ENCODE measurements at places on chromosomes 7 and 10.
A peak's percentile ranks its signal among the peaks of the same experiment; 100 is the strongest.

- DNase-seq: no peak
Observed at GRCh38 chr7:128247108-128247507, 6.0 kb downstream of the LEP start.

GRCh38 chr7:110786328-110786965, 304.5 kb upstream of the LRRN3 start:
- peak; percentile 82 for DNase-seq

DNA sequence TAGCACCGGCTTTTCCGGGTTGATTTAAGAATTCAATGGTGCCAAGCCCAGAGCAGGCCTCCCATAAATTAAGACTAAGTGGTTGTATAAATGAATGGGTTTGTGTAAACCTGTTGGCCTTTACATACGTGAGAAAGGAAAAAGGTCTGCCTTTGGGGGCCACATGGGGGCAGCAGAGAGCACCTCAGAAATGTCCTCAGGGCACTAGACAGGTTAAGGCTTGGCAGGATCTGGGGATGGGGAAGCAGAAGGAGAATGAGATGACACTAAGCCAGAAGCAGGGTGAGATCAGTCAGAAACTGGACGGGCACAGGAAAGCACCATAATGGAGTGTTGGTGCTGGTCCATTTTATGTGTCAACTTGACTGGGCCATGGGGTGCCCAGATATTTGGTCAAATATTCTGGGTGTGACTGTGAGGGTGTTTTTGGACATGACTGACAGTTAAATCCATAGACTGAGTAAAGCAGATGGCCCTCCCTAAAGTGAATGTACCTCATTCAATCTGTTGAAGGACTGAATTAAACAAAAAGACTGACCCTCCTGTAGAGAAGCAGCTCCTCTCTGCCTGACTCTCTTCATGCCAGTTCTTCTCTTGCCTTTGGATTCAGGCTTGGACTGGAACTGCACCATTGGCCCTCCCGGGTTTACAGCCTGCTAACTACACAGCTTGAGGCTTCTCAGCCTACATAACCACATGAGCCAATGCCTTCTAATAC, 58.9 kb downstream of the FRMPD2 start:
- DNase-seq: peak; percentile 1

DNA sequence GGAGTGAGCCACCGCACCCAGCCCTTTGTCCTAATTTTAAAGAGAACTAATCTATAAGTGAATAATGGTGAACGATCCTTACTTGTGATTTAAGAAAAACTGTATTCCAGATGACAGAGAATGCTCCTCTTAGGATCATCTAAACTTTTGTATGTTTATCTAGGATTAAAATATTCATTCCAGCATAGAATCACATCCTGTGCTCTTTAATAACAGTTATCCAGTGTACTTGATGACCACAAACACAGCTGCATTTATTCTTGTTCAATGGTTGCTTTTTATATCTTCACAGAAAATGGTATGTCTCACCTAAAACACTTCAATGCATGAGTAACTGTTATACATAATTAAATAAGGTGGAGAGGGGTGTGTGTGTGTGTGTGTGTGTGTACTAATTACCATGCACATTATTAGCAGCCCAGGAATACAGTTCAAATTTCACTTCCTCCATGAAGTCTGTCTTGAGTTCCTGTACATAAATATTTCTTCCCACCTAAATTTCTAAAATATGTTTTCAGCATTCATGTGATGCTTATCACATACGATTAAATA, 38.5 kb upstream of the SEMA3C start:
- DNase-seq: no peak

DNA sequence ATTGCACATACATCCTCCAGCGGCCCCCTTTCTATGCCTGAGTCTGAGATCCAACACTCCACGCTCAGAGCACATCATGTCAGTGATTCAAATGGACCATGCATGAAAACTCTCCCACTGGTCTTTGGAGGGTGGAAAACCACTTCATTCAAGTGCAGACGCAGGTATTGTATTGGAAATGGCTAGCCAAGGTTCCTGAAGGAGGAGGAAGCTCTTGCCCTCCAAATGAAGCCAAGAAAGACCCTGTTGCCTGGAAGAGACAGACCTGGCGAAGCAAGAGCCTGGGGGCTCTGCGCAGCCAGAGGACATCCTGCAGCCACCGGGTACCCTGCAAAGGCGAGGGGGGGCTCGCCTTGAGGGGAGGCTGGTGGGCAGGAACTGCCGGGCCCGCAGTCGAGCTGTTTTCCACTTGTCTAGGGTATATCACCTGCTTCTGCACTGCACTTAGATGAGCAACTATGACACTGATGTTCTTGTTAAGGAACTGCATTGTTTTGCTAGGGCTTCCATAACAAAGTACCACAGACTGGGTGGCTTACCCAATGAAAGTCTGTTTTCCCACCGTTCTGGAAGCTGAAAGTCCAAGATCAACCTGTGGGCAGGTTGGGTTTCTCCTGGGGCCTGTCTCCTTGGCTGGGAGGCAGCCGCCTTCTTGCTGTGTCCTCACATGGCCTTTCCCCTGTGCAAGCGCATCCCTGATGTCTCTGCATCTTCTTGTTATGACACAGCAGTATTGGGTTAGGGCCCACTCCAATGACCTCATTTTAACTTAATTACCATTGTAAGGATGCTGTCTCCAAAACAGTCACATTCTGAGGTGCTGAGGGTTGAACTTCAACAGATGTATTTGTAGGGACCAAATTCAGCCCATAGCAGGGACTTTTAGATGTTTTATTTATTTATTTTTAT, 233.4 kb downstream of the ARHGAP12 start:
- no peak for DNase-seq

- DNase-seq: peak; percentile 14
Observed at GRCh38 chr10:62610649-62611229, 193.8 kb upstream of the ADO start.

DNA sequence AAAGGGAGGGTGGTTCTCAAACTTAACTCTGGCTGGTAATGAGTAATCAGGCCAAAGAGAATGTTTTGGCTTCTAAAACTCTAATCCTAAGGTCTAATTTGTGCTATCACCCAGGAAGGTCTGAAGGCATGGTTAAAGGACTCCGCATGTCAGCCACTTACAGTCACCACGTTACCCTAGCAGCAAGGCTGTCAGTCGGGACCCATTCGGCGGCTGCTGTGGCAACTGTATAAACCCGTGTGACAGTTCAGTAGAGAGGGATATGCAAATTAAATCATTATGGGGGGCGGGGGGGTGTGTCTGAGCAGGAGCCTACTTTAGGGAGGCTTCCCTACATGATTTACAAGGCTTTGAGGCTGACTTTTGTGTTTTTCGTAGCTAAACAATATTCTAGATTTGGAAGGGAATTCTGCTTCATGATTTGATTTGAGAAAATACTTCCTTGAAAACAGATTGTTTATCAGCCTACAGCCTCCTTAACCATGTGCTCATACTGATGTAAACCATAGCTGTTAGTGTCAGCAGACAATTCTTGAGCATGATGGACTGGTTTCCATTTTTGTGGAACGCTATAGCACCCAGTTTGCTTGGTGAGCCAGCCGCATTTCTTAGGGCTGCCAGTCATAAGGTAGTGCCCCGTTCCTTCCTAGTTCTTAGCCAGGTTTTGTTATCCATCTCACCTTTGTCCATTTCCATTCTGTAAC, 284.4 kb downstream of the USP6NL start:
- DNase-seq: no peak

DNA sequence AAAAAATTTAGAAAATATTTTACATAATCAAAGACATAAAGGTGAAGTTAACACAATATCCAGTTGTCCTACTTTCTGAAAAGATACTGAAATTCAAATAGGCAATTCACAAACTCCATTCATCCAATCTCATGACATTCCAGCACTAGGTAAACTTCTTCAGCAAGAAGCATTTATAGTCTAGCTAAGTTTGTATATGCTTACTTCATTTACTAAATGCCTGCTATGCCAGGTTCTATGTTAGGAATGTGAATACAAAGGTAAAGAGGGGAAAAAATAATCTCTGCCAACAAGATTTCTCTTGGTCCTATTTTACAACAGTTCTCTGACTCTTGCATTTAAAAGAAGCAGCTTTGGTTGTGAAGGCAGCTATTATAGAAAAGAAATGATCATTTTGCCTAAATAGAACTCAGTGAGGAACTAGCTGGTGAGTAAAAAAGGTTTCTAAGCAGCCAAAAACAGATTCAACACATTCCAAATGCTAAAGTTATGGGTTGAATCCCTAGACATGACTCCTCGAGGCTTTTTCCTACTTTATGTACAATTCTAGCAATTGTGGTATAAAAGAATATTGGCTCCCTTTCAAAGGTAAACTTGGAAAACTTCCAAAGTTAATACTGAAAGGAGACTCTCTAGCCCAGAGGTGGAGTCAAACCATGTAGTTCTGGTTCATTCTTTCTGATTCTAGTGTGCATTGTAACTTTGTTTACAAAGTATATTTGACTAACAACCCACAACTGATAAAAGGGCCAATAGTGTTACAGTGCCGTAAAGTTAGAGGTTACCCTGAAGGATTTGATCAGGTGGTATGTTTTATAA, 30.9 kb upstream of the KLHL7 start:
- DNase-seq: peak; percentile 66

DNA sequence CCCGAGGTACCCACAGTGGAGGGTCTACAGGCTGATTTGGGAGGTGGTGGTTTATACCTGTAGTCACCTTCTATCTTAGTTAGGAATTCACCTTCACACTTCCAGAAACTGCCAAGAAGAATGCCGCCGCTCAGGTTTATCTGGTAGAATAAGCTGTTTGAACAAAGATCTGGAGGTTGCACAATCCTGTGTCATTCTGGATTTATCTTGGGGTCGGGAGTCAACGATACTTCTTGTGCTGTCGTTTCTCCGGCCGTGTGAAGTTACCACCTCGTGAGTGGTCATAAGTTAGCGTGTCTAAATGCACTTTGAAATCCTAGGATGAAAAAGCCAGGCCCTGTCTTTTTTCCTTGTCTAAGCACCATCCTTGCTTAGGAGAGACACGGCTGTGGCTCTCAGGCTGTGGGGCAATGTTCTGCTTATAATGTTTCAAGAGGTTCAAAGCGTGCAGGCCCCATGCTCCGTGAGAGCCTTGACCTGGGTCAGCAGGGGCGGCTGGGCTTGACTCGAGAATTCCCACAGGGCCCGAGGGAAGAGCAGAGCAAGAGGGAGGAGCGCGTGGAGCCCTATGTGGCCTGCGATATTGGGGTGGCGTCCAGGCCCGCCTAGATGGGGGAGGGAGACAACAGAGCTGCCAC, 35.5 kb downstream of the GRIFIN start:
- DNase-seq: no peak

GRCh38 chr7:41162612-41163011, 540.3 kb downstream of the INHBA start:
- DNase-seq: no peak

DNA sequence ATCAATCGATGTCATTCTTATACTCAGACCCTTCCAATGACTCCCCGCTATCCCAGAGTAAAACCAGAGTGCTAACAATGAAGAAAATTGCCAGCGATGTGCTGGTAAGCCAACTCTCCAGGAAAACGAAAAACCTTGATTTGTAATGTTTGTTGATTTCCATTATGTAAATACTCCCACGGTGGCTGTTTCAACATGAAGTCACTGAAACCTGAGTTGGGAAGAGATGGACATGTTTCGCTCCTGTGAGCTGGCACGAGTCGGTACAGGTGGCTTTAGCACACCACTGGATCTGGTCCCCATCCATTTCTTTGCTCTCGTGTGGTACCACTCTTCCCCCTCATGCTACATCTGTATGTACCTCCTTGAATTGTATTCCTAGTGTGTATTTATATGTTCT, 52.9 kb downstream of the AP3M1 start:
- no peak for DNase-seq

GRCh38 chr10:50362547-50363125, 111.3 kb upstream of the ASAH2 start:
- no peak for DNase-seq

DNA sequence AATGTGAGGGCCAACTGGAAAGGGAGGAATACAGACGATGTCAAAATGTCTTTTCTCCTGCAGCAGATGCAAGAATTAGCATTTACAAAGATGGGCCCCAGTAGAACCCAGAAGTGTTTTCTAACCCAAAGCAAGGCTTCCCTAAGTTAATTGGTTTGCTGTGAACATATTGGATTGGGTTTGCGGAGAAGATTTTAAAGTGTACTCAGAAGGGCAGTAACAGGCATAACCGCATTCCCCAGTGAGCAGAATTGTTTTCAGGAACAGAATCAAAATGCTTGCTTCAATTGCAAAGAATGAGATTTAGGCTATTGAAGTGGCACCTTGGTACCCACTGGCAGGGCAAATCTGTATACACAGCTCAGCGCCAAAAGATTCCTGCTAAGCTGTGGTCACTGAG, 78.0 kb downstream of the NRP1 start:
- DNase-seq: no peak

DNA sequence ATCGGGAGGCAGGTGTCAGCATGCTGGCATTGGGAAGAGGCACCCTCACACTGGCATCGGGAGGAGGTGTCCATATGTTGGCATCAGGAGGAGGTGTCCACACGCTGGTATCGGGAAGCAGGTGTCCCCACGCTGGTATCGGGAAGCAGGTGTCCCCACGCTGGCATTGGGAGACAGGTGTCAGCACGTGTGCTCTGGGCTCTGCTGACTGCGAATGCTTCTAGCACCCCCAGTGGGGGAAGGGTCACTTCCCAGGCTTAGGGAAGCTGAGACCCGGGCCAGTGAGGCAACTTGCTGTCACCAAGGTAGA, 92.5 kb upstream of the IKZF1 start:
- no peak for DNase-seq

GRCh38 chr10:92011560-92012214, 88.1 kb downstream of the BTAF1 start:
- DNase-seq: no peak

DNA sequence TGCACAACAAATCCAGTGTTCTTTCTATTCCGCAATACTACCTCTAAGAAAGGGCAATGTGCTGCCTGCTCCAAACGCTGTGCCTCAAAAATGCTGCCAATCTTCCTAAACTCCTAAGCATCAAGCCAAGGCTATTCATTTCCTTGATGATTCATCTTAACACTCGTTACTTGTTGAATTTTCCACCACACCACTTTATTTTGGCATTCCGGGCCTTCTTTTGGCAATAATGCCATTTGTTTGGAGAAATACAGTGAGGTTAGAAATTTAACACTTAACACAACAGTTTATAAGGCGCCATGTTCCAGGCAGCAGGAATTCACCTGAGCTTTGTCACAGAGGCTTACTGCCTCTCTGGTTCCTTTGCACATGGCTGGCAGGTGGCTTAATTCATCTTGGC, 82.6 kb upstream of the ABCB5 start:
- DNase-seq: no peak

DNA sequence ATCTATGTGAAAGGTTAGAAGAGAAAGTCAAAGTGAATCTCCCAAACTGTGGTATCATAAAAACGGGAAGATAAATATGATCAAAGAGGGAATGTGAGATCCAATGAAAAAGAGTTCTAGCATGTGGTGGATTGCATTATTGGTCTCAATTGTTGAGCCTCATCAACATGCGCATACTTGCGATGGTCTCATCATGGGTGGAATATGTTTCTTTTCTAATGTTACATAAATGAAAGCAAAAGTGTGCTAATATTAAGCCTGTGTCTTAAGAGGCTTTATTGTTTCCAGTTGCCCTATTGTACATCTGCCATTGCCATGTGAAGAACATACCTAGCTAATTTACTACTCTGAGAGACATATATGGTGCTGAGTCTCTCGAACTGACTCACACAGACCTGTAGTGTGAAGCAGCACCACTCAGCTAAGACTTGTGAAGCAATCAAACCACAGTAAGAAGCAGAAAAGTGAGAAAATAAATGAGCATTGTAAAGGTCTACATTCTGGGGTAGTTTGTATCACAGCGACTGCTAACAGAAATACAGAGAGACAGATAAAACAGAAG, 645.5 kb upstream of the PCDH15 start:
- DNase-seq: no peak

Measured in NCI-H2081 treated with DMSO at 0.1 percent for 48 hours (cell line).